ENCODE measurements at places on chromosomes 5 and 9. TPM values are rescaled to one million over a fixed set of nuclear protein-coding genes. Genes with fewer than 3 reads are reported as not detected.

Gene DPYSL3
- 155 TPM for total RNA-seq

Gene SOX30
- 0.12 TPM for total RNA-seq

Gene YIPF5
- total RNA-seq, result 31.2 TPM

Gene PTTG1
- 8.8 TPM for total RNA-seq

Gene PSAT1
- 13.8 TPM for total RNA-seq

DNA sequence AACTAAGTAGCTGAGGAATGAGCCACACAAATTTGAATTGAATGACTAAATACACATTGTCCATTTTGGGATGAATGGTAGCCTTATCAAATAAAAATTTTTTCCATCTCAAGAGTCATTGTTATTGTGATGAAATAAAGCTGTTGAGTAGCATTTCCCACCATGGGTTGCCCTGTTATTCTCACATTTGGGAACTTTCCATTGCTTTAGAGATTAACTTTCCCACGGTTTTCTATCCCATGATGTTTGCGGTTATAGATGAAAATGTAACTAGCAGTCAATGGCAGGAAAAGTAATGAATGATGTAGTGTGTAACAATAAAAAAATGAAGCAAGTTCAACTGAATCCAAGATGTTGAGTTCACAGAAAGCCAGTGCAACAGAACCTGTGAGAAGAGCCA is 59.9 kb upstream of the PLPP1 start:
- DNase-seq, result no peak

- DNase-seq, result no peak
Measured at GRCh38 chr5:64869419-64869818, 100.7 kb downstream of the CWC27 start.

DNA sequence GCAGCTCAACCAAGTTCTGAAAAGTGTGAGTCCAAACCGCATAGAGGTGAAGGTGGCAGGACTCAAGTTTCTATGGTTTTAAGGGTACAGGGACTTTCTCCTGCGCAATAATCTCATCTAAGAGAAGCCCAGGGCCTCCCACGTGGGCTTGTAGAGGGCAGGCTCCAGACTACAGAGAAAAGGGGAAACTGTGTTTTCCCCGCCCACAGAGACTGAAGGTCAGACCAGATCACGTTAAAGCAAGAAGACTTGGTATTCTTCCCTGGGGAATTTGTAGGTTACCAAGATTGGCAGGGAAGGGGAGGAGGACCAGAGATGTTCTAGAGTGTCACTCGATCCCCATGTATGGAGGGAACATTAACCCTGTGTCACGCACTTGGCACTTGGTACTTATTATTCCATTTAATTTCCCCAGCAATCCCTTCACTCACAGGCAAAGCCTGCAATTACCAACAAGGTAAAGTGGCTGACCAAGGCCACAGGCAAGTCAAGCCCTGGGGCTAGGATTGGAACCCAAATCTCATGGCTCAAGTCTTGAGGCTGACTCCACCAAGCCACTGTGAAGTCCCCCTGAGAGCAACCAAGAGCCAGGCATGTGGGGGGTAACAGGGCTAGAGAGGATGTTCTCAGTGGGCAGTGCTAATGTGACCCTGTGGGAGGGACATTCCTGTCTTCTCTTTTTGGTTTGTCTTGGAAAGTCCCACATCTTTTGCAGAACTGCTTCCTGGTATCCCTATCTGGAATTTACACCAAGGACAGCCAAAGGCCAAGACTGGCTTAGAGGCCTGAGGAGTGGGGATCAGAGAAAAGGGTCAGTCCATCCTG is 18.3 kb upstream of the NEK6 start:
- DNase-seq, result no peak

DNA sequence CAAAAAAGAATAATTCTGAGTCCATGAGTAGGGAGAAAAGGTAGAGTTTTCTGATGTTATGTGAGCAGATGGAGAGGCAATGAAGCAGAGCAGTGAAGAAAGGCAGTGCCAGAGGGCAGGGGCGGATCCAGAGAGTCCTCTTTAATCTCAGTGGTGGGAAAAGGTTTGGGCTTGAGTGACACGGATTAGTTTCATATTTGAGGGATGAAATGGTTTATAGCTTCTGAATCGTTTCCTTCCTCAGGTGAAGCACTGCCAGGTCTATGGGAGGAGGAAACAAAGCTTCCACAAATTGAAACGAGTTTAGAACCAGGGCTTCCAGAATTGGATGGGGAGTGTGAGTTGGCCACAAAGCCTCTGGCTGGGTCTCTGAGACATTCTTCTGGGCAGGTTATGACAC is 517.0 kb upstream of the PAPPA start:
- DNase-seq, result no peak
